ENCODE measurements at places on chromosomes 16 and 17. TPM values are rescaled to one million over a fixed set of nuclear protein-coding genes. Genes with fewer than 3 reads are reported as not detected.

The ABAT gene
- total RNA-seq = 1.8 TPM

The KIF2B gene
- total RNA-seq = not detected

The SCN4A gene
- 1.3 TPM for total RNA-seq

- DNase-seq = no peak
- H3K36me3 ChIP-seq = peaks cover 22% of the 10 kb centered on the region
- H3K4me1 ChIP-seq = no peaks in the 10 kb centered on the region
- H3K27me3 ChIP-seq = no peaks in the 10 kb centered on the region
Observed at GRCh38 chr16:50310308-50311133, 44.2 kb downstream of the ADCY7 start.

DNA sequence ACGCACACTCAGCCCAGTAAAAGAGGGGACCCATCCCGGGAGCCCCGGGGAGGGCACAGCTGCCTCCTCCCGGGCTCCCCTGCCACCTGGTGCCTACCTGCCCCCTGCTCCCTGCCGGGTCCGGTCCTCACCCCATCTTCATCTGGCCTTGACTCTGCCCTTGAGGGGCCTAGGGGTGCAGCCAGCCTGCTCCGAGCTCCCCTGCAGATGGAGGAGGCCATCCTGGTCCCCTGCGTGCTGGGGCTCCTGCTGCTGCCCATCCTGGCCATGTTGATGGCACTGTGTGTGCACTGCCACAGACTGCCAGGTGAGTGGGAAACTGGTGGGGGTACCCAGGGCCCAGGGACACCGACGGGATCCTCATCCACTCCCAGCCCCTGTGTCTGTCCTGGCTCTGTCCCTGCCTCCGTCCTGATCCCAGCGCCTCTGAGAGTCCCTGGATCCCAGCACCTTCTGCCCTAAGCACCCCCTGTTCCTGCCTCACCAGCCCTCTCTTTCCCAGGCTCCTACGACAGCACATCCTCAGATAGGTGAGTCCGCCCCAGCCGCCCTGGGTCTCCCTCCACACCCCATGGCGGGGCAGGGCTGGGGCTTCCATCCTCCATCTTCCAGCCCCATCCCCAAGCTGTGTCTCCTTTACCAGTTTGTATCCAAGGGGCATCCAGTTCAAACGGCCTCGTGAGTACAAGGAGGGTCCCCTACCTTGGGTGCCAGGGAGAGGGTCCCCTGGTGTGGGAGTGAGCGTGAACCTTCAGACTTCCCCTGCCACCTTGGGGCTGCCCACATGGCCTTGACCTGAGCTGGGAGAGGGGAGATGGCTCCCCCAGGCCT lies 574 bp downstream of the LAT start:
- H3K36me3 ChIP-seq = peaks cover 75% of the 10 kb centered on the region
- H3K27me3 ChIP-seq = no peaks in the 10 kb centered on the region

DNA sequence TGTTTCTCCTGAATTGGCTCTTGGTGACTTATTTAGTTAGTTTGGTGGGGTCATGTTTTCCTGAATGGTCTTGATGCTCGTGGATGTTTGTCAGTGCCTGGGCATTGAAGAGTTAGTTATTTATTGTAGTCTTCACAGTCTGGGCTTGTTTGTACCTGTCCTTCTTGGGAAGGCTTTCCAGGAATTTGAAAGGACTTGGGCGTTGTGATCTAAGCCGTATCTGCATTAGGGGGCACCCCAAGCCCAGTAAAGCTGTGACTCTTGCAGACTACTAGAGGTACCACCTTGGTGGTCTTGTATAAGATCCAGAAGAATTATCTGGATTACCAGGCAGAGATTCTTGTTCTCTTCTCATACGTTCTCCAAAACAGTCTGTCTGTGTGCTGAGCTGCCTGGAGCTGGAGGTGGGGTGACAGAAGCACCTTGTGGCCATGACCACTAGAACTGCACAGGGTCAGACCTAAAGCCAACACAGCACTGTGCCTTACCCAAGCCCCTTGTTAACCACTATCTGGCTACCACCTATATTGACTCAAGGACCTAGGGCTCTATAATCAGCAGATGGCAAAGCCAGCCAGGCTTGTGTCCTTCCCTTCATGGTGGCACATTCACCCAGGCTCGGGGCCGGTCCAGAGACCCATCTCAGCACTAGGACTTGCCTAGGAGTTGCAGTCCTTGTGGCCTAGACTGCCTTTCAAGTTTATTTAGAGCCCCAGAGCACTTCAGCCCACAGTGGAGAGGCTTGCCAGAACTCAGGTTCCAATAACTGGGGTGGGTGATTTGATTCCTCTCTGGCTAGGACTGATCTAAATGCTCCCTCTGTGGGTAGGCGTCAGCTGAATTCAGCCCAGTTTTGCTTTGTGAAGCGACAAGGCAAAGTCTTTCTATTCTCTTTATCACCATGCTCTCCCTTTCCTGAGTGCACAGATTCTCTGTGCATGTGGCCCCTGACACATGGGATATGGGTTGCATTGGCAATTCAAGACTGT lies 11.0 kb downstream of the RNF135 start:
- no peaks in the 10 kb centered on the region for H3K27me3 ChIP-seq
- H3K4me3 ChIP-seq = no peak overlapping the region
- H3K36me3 ChIP-seq = peaks cover 16% of the 10 kb centered on the region
- H3K27ac ChIP-seq = no peak overlapping the region
- no peak for DNase-seq

DNA sequence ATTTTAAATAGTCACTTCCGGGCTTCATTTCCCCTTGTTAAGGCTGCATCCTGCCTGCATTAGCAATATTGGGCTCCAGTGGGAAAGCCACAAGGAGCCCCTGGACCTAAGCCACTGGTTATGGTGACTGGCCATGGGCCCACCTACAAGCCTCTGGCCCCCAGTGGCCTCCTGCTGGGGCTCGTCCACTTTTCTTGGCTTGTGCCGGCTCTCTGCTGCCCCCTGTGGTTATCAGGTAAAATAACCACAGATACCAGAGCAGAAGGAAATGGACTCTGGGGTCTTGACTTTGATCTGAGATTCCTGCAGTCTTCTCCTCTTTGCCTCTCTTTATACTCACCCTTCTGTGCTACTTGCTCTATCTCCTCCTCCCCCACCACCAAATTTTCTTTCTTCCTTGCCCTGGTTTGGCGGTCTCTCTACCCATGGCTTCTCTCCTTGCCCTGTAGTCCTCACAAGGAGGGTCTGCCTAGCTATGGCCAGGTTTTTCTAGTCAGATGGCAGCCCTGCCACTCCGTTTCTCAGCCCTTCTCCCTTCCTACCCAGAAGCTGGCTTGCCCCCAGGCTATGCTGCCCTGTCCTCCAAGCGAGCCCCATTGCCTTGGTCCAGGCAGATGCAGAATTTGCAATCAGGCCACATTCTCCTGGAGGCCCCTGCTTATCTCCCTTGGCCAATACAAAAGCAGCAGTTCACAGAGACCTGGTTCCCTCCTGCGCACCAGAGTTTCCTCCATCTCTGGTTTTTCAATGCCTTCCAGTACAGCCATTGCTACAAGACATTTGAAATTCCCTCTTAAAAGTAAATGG lies 82.9 kb upstream of the RCVRN start:
- no peaks in the 10 kb centered on the region for H3K4me1 ChIP-seq
- H3K27me3 ChIP-seq = no peaks in the 10 kb centered on the region
- no peak for DNase-seq
- H3K27ac ChIP-seq = no peak overlapping the region
- H3K4me3 ChIP-seq = no peak overlapping the region

- DNase-seq = no peak
- no peaks in the 10 kb centered on the region for H3K4me1 ChIP-seq
- H3K4me3 ChIP-seq = no peak overlapping the region
- no peaks in the 10 kb centered on the region for H3K27me3 ChIP-seq
Observed at GRCh38 chr16:60792437-60792836, 1243.8 kb downstream of the CDH8 start.

- H3K27me3 ChIP-seq = no peaks in the 10 kb centered on the region
- H3K27ac ChIP-seq = no peak overlapping the region
- no peaks in the 10 kb centered on the region for H3K36me3 ChIP-seq
- DNase-seq = no peak
Observed at GRCh38 chr16:2016407-2016922, 3.1 kb upstream of the NPW start.

DNA sequence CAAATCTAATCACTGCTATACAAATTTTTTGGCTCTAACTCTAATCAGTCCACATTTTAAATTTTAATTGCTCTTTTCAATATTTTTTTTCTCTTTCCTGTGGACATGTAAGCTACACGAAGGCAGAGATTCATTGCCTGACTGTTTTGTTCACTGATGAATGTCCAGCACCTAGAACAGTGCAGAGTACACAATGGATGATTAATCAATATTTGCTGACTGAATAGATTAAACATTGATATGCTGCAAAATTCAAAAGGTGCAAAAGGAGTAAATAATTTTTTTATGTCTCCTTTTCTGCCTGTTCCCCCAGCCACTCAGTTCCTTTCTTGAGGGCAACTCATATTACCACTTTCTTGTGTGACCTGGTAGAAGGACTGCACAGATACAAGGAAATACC lies 32.8 kb downstream of the SCNN1B start:
- H3K4me1 ChIP-seq = no peaks in the 10 kb centered on the region
- H3K4me3 ChIP-seq = no peak overlapping the region
- no peaks in the 10 kb centered on the region for H3K36me3 ChIP-seq
- H3K27me3 ChIP-seq = no peaks in the 10 kb centered on the region

DNA sequence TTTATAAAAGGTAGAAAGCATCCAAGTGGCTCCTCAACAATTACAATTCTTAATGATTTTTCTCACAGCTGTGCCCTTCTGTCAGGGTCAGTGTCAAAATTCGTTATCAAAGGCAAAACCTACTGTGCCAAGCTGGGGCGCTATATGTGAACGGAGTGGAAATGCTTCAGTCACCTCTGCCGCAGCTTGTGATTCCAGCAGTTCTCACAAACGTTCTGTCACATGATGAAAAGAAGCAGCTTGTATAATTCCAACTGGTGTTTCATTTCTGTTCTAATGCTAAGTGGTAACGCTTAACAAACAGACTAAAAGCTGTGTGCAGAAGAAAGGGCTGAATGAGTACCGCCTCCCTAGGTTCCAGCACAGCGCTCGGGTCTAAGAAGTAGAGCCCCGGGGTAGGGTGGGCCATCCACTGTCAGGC lies 14.2 kb downstream of the PLD6 start:
- H3K27me3 ChIP-seq = no peaks in the 10 kb centered on the region
- peaks cover 23% of the 10 kb centered on the region for H3K4me1 ChIP-seq
- H3K36me3 ChIP-seq = peaks cover 18% of the 10 kb centered on the region
- peak overlapping the region; percentile 61 for H3K27ac ChIP-seq
- DNase-seq = no peak

GRCh38 chr17:83101805-83102480 lies 22.5 kb downstream of the METRNL start:
- no peak for DNase-seq
- peak overlapping the region; percentile 56 for H3K4me3 ChIP-seq
- peaks cover 72% of the 10 kb centered on the region for H3K4me1 ChIP-seq

GRCh38 chr16:5428932-5429331 lies 331.3 kb upstream of the EEF2KMT start:
- no peak overlapping the region for H3K4me3 ChIP-seq
- no peaks in the 10 kb centered on the region for H3K4me1 ChIP-seq
- H3K27me3 ChIP-seq = no peaks in the 10 kb centered on the region
- no peak overlapping the region for H3K27ac ChIP-seq
- no peak for DNase-seq
- no peaks in the 10 kb centered on the region for H3K36me3 ChIP-seq

DNA sequence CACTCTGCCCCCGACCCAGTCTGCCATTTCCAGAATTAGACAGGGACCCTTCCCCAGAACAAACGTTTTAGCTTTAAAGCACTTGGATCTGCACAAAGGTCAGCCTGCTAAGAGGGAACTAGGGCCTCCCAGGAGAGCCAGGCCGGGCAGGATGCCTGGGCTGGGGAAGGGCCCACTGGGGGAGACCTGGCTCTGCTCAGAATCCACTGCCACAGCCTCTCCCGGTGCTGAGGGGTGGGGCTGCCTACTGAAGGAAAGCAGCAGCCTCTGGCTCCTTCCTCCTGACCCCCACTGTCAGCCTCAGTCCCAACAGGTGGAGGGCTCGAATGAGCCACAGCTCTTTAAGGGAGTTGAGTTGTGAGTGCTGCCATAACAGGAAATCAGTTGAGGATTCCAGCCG lies 1.7 kb downstream of the YBX2 start:
- peaks cover 4% of the 10 kb centered on the region for H3K4me1 ChIP-seq
- DNase-seq = no peak
- H3K36me3 ChIP-seq = no peaks in the 10 kb centered on the region
- no peak overlapping the region for H3K4me3 ChIP-seq

GRCh38 chr17:42889809-42890208 lies 10.8 kb upstream of the G6PC1 start:
- no peak overlapping the region for H3K27ac ChIP-seq
- H3K4me1 ChIP-seq = peaks cover 24% of the 10 kb centered on the region
- H3K27me3 ChIP-seq = no peaks in the 10 kb centered on the region
- no peaks in the 10 kb centered on the region for H3K36me3 ChIP-seq

DNA sequence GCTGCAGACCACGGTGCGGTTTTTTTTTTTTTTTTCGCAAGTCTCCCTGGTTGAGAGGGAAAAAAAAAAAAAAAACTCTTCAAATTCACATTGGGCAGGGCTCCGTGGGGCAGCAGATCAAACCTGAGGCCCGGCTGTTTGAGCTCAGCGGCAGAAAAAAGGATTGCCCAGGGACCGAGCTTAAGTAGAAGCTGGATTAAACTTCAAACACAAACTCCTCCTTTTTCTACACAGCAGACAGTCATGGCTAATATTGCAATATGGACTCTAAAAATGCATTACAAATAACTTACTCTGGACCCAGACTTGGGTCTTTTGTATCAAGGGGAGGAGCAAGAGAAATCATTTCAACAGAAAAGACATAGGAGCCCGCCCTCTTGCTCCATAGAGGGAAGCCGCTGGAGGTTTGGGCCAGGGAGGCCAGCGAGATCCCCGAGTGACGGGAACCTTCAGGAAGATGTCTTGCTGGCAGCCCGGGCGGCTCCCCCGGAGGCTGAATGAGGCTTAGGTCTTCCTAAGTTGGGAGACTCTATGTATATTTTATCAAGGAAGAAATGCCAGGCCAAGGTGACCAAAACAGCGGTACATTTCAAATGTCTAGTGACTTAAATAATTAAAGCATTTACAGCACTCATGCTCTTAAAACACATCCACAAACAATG lies 167.7 kb downstream of the ZNF423 start:
- DNase-seq = no peak
- H3K4me3 ChIP-seq = no peak overlapping the region
- H3K27ac ChIP-seq = no peak overlapping the region
- H3K36me3 ChIP-seq = no peaks in the 10 kb centered on the region

GRCh38 chr16:63933841-63934240 lies 1188.0 kb downstream of the CDH11 start:
- no peak overlapping the region for H3K27ac ChIP-seq
- no peaks in the 10 kb centered on the region for H3K36me3 ChIP-seq
- no peaks in the 10 kb centered on the region for H3K27me3 ChIP-seq
- no peak overlapping the region for H3K4me3 ChIP-seq
- H3K4me1 ChIP-seq = no peaks in the 10 kb centered on the region

- H3K27me3 ChIP-seq = no peaks in the 10 kb centered on the region
- no peaks in the 10 kb centered on the region for H3K36me3 ChIP-seq
- no peak overlapping the region for H3K4me3 ChIP-seq
- H3K27ac ChIP-seq = no peak overlapping the region
Observed at GRCh38 chr17:68318103-68318991, 27.1 kb downstream of the ARSG start.

DNA sequence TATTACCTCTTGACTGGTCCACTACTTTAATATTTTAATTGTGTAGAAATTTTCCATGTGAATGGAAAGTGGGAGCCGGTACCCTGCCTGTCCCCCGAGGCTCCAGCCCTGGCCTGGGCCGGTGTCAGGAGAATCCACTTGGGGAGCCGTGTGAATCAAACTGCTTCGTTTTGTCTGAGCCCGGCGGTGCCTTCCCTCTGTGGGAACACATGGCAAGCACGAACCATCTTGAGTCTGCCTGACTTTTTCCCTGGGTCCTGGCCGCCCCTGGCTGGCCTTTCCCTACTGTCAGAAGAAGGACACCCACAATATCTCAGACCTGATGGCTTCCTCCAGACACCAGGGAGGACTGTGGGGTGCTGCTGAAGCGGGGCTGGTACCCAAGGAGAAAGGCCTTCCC lies 12.4 kb upstream of the MYO15B start:
- no peak overlapping the region for H3K4me3 ChIP-seq
- no peaks in the 10 kb centered on the region for H3K36me3 ChIP-seq
- DNase-seq = no peak
